ENCODE measurements at places on chromosomes 1 and 21.

DNA sequence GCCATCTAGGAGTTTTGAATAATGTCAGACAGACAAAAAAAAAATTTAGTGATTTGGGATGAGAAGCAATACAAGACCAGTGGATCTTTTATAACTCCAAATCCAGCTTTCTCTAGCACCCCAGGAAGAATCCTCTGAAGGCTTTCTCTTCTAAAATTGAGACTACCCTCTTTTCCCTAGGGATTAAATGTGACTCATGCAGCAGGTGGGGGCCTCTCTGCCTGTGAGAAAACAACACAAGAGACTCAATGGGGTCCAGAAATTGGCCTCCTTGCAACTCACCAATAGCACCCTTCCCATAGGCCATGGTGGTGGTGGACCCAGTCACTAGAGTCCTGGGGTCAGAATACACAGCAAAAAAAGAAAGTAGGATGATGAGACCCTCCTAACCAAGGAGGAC lies 120.3 kb upstream of the ATP1A1 start:
- DNase-seq = no peak

- no peak for DNase-seq
Measured at GRCh38 chr1:51565009-51565408, 45.9 kb upstream of the EPS15 start.

- DNase-seq = no peak
Measured at GRCh38 chr1:27163093-27163492, 8.2 kb upstream of the SLC9A1 start.

DNA sequence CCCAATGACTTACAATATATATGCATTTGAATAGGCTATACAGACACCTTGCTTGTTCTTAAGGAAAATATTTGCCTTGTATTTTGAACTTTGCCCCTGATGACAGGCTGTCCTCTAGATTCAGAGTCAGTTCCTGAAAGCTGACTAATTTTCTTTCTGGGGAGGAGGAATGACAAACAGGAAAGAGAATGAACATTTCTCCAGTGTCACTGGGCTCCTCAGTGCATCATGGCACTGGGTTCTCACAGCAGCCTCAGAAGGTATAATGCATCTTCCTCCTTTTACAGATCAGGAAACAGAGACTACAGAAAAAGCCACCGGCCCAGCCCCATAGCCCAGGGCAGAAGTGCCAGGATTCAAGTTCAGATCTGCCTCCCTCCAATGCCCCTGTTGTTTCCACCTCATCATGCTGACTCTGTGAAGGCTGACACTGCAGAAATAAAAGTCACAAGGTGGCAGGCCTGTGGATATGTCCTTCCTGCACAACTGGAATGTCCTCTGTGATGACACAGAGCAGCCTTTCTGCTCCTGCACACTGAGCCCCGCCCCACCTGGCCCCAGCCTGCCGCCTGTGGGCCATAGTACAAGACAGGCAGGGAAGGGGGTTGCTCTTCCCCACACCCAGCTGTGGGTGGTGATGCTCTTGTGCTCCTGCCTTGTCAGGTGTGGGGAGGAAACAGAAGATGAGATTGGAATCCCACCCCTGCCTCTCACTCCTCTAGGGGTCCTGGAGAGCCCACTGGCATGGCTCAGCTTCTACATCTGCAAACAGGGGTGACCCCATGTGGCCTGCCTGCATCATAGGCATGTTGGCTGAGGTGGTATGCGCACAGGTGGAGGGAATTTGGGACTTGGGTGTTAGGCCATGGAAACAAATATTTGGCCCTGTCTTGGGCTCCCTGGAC lies 6.4 kb downstream of the TTC22 start:
- no peak for DNase-seq

- no peak for DNase-seq
Measured at GRCh38 chr1:171834821-171835220, 6.5 kb upstream of the DNM3 start.

- DNase-seq = no peak
Measured at GRCh38 chr1:24913274-24913604, 16.8 kb downstream of the RUNX3 start.

DNA sequence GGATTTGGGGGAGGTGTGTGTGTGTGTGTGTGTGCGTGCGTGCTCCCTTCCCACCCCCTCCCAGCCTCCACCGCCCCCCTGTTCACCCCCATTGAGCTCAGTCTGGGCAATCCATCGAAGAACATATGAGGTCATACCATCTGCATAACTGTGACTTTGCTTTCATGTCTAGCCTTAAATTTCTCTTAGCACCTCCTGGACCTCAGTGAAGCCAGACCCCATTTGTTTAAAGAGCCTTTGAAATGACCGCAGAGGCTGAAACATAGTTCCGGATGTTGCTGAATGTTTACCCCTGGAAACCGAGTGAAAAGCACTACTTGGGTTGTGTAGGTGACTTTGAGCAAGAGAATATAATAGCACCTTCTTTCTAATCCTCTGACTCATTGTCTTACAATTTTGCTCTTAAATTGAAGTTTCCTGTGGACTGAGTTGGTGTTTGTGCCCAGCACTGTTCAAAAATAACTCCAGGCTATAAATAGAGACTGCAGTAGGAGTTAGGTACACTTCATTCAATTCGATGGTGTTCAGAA lies 75.4 kb downstream of the UBE4B start:
- peak; percentile 59 for DNase-seq

DNA sequence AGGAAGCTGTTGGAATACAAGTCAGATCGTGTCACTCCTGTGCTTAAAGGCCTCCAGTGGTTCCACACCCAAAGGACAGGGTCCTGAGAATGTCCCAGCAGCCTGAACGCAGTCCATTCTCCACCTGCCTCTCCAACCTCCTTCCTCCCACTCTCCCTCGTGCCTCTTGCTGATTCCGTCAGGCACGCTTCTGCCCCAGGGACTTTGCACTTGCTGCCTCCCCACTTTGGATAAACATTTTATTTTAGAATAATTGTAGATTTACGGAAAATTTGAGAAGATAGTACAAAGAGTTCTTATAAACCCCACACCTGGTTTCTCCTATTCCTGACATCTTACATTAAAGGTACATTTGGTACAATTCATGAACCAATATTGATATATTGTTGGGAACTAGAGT lies 28.4 kb upstream of the LDLRAP1 start:
- no peak for DNase-seq

DNA sequence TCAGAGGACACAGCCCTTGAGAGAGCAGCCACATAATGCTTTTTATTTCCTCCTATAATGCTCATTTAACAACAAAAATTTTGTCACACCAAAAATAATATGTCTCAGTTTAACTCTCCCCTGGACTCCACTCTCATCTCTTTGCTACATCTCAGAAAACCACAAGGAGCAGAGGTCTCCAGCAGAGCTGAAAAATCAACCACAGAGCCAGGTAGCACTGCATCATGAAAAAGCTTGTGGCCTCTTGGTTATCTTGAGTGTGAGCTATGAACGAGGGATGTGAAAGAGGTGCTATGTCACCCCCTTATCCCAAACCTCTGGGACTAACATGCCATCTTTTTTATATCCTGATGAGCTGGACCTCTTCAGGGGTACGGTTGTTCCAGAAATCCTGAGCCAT lies 44.4 kb downstream of the KCNH1 start:
- no peak for DNase-seq

- no peak for DNase-seq
Measured at GRCh38 chr1:216464489-216464888, 41.2 kb upstream of the USH2A start.

DNA sequence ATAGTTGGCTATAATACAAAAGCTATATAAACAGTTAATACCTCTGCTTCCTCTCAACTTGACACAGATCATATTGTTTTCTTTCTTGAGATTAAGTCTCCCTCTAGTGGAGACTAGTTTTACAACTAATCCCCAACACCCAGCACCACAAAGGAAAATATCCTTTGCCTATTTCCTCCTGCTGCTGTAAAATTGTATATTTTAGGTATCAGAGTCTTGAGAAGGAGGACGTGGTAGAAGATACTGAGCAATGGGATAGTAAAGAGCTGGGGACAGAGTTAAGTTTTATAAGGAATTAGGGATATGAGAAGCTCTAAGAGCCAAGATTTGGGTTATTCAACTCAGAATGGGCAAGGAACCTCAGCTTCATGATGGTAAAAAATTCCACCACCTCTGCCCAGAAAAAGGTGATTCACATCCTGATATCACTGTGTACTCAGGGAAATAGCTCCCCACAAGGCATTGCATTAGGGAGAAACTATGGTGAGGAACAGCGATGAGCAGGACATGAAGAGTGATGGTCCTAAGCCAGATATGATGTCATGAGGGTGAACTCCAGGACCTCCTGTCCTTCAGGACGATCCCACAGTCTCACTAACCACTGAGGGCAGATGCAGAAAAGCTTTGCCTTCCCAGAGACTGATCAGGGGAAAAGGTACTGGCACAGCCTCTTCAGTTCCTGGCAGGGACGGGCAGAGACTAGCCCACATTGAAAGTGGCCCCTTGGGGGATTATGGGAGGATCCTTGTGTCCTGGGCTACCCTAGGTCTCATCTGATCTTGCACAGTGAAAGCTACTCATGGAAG lies 14.7 kb upstream of the CFAP126 start:
- DNase-seq = peak; percentile 63

GRCh38 chr1:108050911-108051629 lies 86.1 kb upstream of the VAV3 start:
- peak; percentile 48 for DNase-seq

GRCh38 chr1:168591066-168591465 lies 14.7 kb downstream of the XCL1 start:
- no peak for DNase-seq

DNA sequence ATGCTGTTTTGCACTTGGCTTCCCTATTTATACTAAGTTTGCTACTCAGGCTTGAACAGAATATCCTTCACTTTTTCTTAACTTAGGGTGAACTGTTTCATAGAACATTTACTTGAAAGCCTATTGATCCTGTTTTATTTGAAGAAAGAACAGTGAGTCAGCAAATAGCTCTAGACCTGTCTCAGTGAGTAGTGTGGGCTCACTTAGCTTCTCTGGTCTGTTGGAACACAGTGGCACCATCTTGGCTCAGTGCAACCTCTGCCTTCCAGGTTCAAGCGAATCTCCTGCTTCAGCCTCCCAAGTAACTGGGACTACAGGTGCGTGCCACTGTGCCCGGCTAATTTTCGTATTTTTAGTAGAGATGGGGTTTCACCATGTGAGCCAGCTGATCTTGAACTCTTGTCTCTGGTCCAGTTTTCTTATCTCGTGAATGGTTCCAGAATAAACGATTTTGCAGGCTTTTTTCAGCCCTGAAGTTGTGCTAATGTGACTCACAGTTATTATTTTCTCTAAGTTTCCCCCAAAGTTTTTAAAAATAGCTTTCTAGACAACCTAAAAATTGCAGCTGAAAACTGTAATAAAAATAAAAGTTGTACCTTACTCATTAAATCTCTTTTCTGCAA lies 76.8 kb downstream of the KIF1B start:
- DNase-seq = no peak

DNA sequence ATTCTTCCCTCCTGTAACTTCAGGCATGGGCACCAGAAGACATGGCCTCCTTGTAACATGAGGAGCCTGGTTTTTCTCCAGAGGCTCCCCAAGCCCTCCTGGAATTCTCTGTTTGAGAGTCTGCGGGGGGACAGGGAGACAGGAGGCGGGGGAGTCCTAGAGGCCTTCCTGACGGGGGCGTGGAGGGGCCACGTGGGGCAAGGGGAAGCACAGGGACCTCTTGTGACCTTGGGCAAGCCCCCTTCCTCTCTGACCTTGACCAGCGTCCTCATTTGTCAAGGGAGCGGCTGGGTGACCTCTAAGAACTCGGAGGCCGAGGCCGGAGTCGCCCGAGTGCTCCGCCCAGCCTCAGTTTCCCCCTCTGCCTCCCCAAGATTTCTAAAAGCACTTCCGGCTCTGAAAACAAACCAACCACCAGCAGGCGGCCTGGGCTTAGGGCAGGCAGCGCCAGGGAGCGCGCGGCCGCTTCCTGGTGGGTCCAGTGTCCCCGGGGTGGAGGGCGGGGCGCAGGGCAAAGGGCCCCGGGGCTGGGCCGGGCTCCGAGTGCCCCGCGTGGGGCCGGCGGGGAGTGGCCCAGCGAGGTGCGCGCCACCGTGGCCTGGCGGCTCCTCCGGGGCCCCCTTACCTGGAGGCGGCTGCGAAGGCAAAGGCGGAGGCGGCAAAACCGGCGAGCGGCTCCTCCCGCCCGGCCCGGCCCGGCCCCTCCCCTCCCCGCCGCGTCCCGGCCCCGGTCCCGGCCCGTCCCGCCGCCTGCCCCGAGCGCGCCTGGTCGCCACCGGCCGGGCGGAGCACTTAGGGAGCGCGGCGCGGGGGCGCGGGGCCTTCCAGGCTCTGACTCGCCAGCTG lies at the start of gene TMCO4:
TSS of gene TMCO4 (minus strand) at position 687 of the 846 bp plus-strand sequence. CDS start 19,158 bp downstream, outside the sequence.
- no peak for DNase-seq

DNA sequence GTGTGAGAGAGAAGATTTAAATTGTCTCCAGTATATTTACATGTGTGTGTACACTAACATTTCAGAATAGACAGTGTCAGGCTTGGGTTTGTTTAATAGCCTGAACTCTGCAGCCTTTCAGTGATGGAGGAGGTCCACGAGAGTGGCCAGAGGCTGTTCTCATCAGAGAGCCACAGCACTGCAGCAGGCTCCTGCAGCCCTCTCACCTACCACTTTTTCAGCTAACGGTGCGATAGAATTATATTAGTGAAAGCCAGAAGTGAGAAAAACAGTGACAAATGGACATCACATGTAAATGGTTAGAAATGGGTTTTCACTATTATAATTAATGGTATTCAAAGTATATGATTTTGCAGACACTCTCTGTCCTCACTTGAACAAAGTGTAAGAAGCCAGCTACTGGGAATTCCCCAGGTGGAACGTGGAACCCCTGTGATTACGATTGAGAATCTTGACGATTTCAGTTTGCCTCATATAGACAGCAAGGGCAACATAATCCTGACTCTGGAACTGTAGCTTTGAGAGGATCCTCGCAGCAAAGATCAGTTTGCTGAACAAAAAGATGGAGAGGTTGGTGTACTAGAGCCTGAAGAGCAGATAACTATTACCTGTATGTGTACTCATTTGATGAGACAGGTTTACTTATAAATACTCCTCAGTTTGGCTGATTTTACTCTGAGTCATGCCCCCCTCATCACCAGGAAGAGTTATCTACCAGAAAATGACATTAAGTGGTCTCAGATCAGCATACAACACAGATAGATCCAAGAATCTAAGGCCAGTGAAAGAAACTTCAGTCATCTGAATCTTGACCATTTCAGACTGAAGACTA lies 31.4 kb downstream of the IFI16 start:
- DNase-seq = no peak

- DNase-seq = peak; percentile 32
Measured at GRCh38 chr1:58158506-58159433, 387.8 kb downstream of the OMA1 start.

- peak; percentile 88 for DNase-seq
Measured at GRCh38 chr21:15005391-15005790, 59.4 kb downstream of the NRIP1 start.

GRCh38 chr1:94055459-94056122 lies 65.4 kb downstream of the ABCA4 start:
- no peak for DNase-seq

- no peak for DNase-seq
Measured at GRCh38 chr21:25857308-25858074, 122.7 kb downstream of the GABPA start.

DNA sequence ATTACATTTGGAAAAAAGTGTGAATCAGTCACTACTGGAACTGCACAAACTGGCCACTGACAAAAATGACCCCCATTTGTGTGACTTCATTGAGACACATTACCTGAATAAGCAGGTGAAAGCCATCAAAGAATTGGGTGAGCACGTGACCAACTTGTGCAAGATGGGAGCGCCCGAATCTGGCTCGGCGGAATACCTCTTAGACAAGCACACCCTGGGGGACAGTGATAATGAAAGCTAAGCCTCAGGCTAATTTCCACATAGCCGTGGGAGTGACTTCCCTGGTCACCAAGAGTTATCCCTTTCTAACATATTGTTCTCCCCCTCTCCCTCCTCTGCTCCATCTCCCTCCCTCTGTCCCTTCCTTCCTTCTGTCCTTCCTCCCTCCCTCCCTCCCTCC lies 47.7 kb upstream of the RHOU start:
- DNase-seq = no peak

All from mesendoderm (in vitro differentiated cells).